Urothelium cell line (cell line): ENCODE measurements at places on chromosomes 7 and 10.

DNA sequence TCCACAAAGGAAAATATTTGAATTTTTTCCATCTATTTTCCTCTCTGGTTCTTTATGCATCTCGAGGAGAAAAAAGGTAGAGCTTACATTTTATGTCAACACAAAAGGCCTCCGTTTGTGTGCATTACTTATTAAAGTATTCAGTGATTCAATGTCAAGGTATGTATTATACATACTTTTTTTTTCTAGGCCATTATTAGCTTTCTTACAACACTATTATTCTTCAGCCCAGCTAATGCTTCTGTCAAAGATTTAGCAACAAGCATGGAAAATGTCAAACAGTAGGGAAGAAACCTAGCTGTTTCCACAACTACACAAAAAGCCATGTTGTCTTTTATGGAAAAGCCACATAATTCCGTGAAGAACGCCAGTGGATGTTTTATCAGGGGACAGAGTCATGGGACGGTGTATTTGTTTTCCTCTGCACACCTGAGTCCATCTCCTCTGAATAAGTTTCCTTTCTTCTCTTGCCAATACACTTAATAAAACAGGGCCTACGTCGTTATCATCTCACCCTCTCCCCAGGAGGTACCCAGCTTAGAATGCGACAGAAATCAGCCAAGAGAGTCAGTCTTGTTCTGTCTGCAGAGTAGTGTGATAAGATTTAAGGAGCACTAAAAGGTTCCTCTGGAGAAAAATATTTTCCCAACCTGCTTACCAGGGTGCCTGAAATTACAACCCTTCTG, 209.7 kb upstream of the AUTS2 start:
- DNase-seq = no peak

- DNase-seq = no peak
These were observed 81.9 kb downstream of the SKAP2 start for GRCh38 chr7:26782501-26782900.

- no peak for DNase-seq
These were observed 1020.6 kb downstream of the XPNPEP1 start for GRCh38 chr10:108902619-108903285.

DNA sequence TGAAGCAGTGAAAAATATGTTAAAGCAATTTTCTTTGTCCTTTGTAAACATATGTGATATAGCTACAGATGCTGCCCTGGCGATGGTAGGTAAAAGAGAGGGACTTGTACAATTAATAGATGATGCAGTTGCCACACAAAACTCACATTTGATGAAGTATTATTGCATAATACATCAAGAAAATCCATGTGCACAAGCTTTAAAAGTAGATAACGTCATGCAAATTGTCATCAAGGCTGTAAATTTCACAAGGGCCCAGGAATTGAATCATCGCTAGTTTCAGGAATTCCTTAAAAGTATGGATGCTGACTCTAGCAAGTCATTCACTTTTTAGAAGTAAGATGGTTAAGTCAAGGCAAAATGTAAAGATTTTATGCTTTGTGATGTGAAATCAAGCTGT, 10.0 kb downstream of the CYP3A5 start:
- DNase-seq = no peak

DNA sequence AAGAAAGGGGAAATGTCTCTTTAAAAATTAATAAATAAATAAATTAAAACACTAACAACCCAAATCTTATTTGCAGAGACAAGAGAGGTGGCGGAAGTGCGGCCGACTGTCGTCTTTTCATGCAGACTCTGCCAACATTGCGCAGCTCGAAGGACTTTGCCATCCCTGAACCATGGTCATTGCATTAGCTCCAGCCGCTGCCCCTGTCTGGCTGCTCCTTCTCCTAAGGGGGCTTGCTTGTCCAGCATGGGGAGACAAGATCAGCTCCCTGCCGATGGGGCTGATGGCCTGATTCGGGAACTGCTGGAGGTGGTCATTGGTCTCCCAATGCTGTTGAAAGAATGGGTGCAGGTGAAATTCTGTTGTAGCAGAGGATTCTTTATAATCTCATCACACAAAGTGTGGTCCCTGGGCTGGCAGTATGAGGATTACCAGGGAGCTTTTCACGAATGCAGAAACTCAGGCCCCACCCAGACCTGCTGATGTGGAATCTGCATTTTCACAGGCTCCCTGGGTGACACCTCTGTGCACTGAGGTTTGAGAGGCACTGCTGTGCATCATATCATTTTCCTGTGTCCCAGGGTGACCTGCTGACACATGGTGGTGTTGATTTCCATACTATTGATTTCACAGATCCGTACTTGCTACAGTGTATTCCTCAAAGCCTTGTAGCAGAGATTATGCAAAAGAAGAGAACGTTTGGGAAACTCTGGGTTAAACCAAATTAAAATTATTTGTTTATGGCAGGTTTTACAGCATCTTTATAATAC, 172.4 kb upstream of the ZMIZ1 start:
- no peak for DNase-seq
